ENCODE measurements at places on chromosomes 2 and 18.

DNA sequence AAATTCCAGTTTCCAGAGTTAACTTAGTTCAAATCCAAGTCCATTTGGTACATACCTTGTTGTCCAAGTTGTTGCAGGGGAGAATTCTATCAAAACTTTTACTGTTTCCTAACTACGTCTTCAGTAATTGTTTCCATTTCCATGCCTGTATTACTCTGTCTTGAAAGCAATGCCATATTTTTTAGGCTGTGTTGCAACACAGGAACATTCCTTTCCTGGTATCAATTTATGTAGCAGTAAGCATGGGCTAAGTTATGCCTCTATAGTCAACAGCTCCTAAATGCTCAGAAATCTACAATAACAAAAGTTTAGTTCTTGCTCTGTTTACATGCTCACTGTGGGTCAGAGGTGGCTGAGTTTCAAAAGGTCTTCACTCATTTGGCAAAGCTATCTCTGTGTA lies 1943.8 kb upstream of the PIK3C3 start:
- no peak for DNase-seq

DNA sequence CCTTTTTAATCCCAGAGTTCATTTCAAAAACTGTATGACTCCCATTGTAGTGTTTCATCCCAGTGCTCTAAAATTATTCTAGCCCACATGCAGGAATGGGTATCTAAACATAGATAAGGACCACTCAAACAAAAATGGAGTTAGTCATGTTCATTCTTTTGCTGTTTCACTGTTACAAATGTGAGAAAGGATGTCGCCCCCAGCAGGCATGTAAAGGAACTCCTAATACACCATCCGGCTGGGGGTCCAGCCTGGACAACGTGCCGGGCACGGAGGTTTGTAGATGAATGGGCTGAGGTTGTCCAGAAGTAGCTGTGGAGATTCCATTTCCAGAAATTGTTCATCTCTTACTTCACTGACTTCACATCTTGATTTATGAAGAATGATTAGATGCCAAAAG lies 101.9 kb upstream of the RAB12 start:
- no peak for DNase-seq

GRCh38 chr2:97660775-97661389 lies 3.0 kb downstream of the ACTR1B start:
- no peak for DNase-seq

DNA sequence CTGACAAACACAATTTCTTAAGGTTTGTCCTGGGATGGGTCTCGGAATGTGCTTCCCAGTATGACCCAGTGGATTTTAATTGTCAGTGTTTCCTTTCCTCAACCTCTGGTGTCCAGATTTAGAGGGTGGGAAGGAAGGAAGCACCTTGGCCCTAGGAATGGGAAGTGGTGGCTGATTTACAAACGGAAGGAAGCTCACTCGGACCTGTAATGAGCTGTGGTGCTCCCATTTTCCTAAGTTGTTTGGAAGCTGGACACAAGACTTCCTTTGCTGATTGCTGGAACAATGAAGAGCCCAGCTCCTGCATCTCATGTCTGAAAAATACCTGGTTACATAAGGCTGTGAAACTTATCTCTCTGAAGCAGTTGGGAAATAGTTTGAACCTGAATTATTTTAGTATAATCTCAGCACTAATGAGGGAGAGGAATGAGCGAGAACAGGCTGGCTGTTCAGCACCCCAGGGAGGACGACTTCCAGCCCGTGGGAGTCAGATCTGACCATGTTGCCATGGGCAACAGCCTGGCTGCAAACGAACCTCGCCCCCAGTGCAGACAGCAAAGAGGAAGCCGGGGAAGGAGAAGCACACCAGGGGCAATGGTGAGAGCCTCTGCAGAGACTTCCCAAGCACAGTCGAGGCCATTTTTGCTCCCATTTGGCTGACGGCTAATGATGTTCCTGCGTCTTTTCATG lies 74.4 kb upstream of the ASB18 start:
- no peak for DNase-seq

- DNase-seq, result no peak
Measured at GRCh38 chr2:32905270-32905669, 41.5 kb upstream of the LTBP1 start.

Data from stimulated activated CD4-positive, alpha-beta T cell treated with anti-CD3 and anti-CD28 coated beads, Interleukin-15, amount 100 ng/mL, for 1 hour (primary cell).